Gastrocnemius medialis (tissue), 4 donors: ENCODE measurements at places on chromosomes 1 and 21. TPM values are rescaled to one million over a fixed set of nuclear protein-coding genes. Genes with fewer than 3 reads are reported as not detected.

Gene MIA3
- 24.1 TPM for total RNA-seq

Gene MROH7
- 1.2 TPM for total RNA-seq

Gene CNKSR1
- 44.1 TPM for total RNA-seq

Gene VAV3
- total RNA-seq: 0.46 TPM

Gene FAM78B
- 2.6 TPM for total RNA-seq

Gene ST6GALNAC3
- total RNA-seq: 1.7 TPM

Gene GUCA2A
- total RNA-seq: not detected

Gene CLCNKB
- total RNA-seq: not detected

Gene TFAP2E
- not detected for total RNA-seq

Gene HHIPL2
- total RNA-seq: not detected

Gene RPE65
- total RNA-seq: not detected
